ENCODE measurements at places on chromosomes 1 and 21.

DNA sequence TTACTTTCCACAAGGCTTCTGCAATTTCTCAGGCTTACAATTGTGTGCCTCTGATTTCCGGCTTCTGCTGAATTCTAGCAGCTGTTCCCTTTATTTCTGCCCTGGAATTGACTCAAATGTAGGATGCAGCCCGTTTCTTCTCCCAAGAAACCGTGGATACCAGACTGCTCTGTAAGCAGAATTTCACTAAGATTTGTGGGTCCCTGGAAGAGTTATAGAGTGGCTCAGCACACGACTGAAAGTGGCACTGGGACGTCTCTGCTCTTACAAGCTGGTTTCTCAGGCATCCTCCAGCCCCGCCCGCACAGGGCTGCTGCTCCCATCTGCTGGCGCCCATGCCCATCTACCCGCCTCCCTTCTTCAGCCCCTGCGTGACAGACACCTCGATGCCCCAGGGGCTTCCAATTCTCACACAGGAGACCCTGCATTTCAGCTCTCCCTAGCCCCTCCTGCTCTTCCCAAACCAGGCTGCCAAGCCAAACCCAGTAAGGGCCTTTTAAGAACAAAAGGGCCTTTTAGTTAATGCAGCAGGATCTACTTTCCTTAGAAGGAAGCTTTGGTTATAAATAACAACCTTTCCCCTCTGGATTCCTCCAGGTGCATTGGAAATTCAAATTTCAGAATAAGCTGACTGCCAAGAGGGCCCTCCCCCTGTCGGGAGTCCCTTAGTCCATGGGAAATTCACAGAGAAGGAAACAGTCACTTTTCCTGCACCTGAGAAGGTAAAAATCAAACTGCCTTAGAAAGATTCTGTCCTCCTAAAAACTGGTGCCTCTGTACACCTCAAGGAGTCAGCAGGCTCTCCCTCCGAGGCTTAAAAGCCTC is 45.4 kb upstream of the TENT5B start:
- no peak for DNase-seq

DNA sequence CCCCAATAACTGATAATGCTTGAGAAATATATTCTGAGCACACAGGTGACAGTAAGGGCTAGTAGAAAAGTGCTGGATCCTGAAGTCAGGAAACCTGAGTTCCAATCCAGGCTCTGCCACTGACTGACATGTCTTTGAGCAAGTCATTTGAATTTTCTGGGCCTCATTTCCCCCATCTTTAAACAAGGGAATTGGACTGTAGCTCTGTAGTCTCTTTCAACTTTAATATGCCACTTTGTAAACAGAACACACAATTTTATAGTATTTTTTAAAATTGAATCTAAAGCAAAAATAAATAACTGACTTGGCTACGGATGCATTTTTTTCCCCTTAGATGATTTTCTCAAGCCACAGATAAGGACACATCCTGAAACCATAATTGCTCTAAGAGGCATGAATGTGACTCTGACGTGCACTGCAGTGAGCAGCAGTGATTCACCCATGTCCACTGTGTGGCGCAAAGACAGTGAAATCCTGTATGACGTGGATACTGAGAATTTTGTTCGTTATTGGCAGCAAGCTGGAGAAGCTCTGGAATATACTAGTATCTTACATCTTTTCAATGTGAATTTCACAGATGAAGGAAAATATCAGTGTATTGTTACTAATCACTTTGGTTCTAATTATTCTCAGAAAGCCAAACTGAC is 37.0 kb downstream of the LRIG2 start:
- no peak for DNase-seq

DNA sequence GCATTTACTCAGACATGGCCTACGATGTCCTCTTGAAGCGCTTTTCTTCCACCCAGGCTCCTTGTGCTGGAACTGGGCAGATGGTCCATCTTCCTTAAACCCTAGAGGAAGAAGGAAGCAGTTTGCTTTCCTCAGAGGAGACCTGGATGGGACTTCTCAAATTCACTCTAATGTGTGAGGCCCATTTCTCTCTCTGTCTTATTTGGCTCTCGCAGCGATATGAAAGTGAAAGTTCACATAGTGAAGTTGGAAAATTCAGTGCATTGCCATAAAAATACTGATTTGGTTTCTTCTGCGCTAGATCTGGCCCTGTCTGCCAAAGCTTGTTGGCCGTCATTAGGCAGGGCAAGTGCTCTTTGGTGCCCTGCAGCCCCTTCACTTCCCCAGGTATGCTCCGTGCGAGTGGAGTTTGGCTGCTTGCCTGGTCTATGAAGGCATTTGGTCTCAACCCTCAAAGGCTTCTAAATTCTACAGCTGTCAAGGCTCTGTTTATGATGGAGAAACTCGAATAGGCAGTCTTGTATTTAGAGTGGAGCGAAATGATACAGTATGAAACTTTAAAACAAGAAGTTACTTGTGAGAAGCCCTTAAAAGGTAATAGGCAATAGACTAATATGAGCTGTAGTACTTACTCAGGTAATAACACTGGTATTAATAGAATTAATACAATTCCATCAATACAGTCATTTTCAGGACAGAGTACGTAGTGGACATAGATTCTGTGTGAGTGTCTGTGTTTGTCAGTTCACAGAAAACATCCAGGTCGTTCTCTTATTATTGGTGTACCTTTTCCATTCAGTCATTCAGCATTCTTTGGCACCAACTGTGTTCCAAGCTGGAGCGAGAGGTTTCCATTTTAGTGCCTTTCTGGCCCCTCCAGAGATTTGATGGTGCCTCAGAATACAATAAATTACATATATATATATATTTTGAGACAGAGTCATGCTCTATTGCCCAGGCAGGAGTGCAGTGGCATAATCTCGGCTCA is 20.5 kb downstream of the SZRD1 start:
- no peak for DNase-seq

DNA sequence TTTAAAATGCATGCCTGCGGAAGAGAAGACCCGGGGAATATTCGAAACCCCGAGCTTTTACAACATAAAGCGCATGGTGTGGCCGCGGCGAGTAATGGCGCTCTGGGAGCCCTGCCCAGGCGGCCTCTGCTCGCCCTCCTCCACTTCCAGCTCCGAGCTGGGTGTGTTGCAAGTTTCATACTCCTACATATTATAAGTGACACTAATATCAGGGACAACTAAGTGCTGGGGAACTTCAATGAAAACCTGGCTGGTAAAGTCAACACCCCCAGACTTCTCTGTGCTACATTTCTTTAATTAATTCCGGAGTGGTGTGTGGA is 11.8 kb downstream of the SIM2 start:
- no peak for DNase-seq

- DNase-seq = no peak
These were observed 12.0 kb downstream of the PPFIA4 start for GRCh38 chr1:203038217-203038741.

GRCh38 chr1:176119549-176119948 is 87.5 kb downstream of the COP1 start:
- no peak for DNase-seq

DNA sequence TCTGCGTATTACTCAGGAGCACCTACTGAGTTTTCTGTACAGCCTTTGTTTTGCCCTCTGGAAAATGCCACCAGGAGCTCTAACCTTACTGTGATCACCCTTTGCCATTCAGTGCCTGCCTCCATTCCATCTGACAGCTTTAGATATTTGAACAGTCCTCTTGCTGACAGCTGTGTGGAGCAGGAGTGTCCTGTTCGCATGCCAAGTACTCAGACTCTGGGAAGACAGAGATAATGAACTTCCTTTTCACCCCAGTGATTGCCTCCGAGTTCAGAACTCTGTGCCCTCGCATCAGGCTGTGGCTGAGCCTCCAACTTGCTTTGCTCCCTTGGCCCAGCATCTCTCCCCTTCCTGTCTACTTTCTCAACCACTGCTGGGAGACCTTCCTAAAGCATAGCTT is 74.0 kb downstream of the CACNA1E start:
- no peak for DNase-seq

DNA sequence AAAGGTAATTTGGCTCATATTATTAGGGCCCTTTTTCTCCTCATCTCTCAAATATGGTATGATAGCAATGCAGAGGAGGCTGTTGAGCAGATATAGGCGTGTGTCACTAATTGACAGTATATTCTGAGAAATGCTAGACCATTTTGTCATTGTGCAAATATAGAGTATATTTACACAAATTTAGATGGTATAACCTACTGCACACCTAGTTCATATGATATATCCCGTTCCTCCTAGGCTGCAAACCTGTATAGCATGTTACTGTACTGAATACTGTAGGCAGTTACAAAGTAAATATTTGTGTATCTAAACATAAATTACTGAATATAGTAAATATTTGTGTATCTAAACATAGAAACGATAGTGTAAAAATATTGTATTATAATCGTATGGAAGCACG is 8.6 kb downstream of the ZBTB37 start:
- no peak for DNase-seq

DNA sequence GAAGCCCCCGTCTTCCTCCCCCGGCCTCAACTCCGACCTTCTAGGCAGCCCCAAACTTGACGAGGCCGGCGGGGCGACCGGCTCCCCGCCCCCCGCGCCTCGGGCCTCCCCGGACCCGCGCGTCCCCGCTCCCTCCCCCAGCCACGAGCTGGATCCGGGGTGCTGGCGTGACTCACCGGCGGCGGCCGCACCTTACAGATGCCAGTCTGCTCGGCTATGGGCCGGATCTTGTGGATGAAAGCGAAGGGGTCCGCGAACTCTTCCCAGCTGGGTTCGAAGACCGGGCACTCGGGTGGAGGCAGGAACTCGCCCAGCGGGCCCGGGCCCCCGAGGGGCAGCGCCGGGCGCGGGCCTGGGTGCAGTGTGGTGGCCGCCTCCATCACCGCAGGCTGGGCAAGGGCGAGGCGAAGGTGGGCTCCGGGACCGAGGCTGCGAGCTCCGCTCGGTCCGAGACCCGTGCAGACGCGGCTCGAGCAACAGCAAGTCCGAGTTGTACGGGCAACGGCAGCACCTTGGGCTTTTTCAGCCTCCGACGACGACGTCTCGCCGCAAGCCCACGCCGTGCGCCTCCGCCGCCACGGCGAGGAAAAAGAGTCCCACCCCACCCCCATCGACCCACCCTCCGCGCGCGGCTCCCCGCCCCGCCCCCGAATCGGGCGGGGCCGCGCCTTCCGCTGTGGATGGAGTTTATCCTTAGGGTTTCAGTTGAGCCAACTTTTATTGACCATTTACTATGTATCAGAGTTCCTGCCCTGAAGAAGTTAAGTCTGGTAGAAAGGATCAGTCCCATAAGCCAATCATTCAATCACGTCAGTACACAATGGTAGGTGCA is at the start of gene KDM5B:
TSS of gene KDM5B (minus strand) at position 496 of the 832 bp plus-strand sequence. CDS start at position 380, 116 bp downstream.
- peak; percentile 30 for DNase-seq

GRCh38 chr21:42171091-42172053 is 47.6 kb upstream of the ABCG1 start:
- no peak for DNase-seq

- DNase-seq = no peak
These were observed 709.1 kb downstream of the PTPRU start for GRCh38 chr1:29945426-29945825.

DNA sequence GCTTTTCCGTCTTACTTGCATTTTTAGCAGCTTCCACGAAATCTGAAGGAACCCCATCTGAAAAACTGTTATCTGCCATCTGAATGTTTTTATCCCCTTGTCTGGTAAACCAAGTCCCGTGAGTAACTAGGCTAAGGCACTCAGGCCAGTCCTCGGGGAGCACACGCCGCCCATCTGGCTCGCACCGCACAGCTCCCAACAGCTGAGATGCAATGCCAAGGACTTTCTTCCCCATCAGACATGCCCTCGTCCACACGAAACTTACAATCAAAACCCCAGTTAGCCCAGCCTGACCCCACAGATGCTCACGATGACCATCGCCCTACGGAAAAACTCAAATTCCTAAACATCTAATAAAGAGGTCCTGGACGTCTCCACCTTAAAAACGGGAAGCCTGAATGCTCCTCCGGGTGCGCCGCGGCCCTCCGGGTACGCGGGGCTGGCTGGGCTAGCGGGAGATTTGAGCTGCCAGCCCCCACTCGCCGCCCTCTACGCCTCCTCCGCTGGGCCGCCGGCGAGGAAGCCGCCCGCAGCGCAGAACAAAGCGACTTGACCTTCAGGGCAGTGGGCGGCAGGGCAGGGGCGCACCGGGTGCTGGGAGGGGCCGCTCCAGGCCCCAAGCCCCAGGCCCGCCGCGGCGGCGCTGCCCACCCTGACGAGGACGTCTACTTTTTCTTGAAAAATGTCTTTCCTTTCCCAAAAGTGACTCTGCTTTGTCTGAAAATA is 36.6 kb downstream of the CD58 start:
- no peak for DNase-seq

DNA sequence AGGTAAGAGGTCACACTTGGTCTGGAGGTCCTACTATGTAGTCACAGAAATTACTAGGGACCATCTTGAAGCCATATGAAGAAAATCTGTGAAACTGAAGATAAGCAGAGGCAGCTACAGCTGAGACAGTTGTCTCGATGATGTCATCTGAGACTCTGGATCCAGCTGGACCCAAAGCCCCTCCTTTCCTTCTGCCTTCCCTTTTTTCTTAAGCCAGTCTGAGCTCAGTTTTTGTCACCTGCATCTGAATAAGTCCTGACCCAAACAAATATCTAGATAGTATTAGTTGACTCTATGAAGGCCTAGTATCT is 143.3 kb downstream of the ETS2 start:
- no peak for DNase-seq

DNA sequence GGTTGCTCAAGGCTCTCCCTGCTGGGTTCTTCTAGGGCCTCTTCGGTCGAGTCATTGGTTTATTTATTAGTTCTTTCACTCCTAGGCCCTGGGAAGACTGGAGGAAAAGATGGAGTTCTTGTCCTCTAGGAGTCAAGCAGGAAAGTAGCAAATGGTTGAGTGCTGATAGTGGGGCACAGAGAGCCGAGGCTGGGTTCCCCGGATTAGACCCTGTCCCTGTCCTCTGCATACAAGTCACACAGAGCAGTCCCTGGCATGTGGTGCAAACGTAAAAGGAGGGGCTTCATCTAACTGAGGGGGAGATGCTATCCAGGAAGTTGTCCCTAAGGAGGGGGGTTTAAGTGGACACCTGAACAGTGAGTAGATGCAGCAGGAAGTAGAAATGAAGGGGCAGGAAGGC is 19.2 kb upstream of the KCNE2 start:
- no peak for DNase-seq

- DNase-seq = no peak
These were observed 166.4 kb downstream of the PBX1 start for GRCh38 chr1:164725401-164725800.

DNA sequence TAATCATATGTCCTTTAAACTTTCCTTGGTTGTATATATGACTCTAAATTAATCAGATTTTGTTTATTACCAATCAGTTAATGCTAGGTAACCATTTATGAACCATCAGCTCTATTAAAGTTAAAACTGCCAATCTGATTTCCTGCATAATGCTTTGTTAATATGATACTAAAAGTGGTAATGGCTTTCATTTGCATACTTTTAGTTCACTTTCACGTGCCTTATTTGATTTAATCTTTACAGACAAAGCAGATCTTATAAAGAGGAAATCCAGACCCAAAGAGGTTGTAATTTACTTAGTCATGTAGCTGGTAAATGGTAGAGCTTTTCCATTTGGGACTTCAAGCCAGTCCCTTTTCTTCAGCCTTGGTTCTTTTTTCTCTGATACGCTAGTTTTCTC is 61.3 kb downstream of the CLIC4 start:
- DNase-seq = no peak

DNA sequence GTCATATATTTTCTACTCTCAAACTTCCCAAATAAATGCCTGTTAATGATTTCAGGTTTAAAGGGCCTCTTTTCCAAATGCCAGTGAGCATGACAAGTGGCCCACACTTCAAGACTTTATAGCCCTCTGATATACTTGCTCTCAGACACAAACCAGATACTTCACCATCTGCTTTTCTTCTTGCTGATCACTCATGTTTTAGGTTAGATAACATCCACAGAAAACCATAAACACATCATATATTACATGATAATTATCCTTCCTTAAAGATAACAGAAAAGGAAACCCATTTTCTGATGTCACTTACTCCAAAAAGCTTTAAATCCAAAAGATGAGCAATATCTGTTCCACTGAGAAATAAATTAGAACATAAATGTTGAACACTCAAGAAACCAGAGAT is 723.5 kb downstream of the LTN1 start:
- DNase-seq = no peak
